ENCODE measurements at places on chromosomes 13 and 19. TPM values are rescaled to one million over a fixed set of nuclear protein-coding genes. Genes with fewer than 3 reads are reported as not detected.

Gene U2AF2
- total RNA-seq = 153 TPM

Gene LRG1
- total RNA-seq = 0.21 TPM

Gene OR7D2
- total RNA-seq = 0.41 TPM

Gene ZNF649
- 10.6 TPM for total RNA-seq

DNA sequence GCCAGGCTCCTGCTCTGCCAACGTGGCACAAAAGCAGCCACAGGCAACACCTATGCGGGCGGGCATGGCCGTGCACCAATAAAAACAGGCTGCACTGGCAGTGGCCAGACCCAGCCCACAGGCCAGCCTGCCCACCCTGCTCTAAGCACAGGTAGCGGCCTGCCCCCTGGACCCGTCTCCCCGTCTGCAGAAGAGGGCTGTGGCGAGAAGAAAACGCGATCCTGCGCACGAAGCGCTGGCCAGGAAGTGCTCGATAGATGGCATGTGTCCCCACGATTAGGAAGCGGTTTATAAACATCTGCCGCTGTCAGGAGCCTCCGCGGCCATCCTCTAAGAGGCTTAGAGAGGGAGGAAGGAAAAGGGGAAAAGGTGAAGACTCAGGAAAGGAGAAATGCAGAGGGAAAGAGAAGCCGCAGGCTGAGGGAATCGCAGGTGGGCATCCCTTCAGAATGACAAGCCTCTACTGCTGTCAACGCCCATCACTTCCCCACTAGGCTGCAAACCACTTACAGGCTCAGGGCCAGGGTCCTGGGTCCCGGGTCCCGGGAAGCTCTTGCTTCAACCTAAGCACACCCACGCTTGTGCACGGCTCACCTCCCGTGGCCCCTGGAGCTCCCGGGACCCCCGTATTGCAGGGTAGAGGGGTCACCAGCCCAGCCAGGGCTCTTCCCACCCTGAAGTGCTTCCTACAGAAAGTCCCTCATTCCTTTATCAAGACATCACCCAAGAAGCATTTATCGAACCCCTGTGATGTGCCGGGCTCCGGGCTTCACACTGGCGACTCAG is 10.5 kb downstream of the MLLT1 start:
- DNase-seq = no peak

GRCh38 chr13:26423629-26424028 is 133.9 kb upstream of the WASF3 start:
- no peak for DNase-seq

DNA sequence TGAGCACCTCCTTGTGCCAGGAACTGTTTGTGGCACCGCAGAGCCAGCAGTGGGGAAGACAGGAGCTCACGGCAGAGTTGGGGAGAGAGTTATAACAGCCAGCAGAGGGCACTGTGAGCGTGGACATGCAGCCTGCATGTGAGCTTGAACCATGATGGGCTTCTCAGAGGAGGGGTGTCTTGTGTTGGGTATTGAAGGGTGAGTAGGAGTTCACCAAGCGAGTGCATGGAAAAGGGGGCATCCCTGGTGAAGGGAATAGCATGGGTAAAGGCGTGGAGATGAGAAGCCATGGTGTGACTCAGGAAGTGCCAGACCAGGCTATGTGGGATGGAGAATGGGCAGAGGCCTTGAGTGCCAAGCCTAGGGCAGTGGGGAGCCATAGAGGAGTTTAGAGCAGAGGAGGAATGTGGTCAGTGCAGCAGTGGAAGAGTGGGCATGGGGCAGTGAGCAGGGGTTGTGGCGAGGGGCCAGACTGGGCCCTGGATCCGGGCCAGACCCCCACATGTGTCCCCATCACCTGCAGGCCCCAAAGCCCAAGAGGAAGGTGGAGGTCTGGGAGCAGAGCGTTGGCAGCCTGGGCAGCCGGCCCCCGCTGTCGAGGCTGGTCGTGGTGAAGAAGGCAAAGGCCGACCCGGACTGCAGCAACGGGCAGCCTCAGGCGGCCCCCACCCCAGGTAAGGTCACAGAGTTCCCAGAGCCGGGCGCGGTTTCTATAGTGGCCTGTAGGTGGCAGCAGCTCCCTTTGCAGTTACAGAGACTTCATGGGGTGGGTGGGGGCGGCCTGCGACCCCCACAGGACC is 11.8 kb upstream of the SHD start:
- DNase-seq = no peak

DNA sequence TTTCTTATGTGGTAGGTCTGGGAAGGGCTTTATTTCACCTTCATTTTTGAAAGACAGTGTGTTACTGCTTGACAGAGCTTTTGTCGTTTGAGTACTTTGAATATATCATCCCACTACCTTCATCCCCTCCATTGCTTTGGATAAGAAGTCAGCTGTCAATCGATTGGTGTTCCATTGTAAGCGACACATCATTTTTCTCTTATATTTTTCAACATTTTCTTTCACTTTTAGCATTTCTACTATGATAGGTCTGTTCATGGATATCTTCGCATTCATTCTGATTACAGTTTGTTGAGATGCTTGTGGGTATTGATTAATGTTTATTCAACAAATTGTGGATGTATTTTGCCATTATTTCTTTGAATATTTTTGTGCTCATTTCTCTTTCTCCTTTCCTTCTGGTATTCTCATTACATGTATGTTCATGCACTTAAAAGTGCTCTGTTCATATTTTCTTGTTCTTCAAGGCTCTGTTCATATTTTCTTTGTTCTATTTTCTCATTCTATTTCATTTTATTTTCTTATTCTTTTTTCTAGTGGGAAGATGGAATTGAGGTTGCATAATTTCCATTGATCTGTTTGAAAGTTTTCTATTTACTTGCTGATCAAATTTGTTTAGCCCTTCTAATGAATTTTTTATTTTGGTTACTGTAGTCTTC is 29.2 kb downstream of the ZNF546 start:
- no peak for DNase-seq

GRCh38 chr13:42356184-42356575 is 84.2 kb downstream of the AKAP11 start:
- no peak for DNase-seq

- DNase-seq = no peak
Observed at GRCh38 chr13:73849292-73849691, 284.9 kb downstream of the KLF12 start.

Data from kidney epithelial cell (primary cell).